ENCODE measurements at places on chromosomes 13 and 19.

DNA sequence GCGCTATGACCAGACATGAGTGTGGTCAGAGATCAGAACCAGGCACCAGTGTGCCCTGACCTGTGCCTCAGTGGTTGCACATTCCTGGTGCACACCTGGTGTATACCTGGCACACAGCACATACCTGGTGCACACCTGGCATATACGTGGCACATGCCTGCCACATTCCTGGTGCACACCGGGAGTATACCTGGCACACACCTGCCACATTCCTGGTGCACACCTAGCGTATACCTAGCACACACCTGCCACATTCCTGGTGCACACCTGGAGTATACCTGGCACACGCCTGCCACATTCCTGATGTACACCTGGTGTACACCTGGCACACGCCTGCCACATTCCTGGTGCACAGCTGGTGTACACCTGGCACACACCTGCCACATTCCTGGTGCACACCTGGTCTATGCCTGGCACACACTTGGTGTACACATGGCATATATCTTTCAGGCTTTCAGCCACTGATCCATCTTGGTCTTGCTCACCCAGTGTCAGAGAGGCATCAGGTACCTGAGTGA lies 61.3 kb upstream of the ADGRL1 start:
- DNase-seq = no peak

DNA sequence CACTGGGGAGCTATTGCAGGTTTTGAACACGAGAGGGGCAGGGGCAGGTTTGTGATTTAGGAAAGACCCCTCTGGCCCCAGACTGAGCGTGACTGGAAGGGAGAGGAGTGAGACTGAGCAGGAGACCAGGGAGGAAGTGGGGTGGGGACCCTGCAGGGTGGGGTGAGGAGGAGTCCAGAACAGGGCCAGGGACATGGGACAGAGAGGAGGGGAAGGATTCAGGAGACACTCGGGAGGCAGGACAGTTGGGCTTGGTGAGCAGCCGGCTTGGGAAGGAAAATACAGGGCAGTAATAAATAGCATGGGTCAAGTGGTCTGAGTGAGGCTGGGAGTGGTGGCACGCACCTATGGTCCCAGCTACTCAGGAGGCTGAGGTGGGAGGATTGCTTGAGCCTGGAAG lies 9.4 kb downstream of the FOSB start:
- no peak for DNase-seq

DNA sequence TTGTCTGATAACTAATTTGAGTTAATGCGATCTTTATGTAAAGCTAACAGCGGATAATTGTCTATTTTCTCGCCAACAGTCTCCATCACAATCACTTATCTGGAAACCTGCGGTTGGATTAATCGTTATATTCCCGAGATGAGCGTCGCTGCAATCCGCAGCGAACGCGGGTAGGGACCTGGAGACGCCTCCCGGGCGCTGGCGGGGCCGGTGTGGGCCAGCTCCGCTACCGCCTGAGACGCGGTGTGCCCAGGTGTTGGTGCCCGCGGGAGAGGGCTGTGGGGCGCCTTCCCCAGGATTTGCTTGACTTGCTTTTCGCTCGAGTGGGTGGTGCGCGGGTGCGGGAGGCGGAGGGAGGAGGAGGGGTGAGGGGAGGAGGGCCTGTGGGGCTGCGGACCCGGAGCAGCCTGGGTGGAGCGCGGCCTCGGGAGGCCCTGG lies 38.3 kb downstream of the SOX1 start:
- DNase-seq = no peak

DNA sequence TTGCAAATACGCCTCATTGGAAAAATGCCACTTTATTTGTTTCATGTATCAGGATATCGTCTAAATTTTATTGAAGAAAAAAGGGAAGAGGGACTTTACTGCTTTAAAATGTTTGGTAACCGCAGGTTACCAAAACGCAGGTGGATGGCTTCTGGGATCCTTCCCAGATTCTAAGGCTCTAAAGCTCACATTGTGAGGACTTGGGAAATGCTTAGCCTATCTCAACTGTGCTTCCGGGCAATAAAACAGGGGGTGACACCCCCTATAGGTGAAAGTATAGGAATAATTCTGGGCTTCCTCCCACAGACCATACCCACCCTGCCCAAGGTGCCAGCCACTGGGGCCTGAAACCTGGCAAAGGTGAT lies 73.2 kb upstream of the IPO5 start:
- no peak for DNase-seq

- DNase-seq = no peak
Measured at GRCh38 chr19:29881386-29881785, 60.7 kb upstream of the URI1 start.

DNA sequence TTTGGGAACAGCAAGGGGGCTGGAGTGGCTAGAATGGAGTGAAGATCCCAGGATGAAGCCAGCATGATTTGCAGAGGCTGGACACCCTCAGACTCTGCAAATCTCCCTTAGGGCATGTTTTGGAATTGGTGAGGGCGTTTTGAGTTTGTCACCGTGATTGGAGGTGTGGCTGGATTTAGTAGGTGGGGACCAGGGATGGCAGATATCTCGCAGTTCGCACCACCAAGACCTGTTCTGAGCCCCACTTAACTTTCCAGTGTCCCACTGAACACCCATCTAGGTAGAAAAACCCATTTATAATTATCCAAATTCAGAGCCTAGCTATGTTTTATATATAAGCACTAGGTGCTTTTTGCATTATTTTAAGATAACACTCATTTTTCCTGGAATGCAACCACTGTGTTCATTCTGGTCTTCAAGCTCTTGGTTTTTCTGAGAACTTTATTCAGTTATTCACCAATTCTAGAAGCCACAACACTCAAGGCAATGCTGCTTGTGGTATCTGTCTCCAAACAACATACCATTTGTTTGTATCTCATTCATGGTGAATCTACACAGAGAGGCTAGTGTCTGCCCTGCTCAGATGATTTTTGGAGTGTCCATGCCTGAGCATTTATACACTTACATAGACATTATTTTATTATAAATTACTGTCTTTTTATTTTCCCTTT lies 3.0 kb upstream of the NANOS2 start:
- DNase-seq = no peak

DNA sequence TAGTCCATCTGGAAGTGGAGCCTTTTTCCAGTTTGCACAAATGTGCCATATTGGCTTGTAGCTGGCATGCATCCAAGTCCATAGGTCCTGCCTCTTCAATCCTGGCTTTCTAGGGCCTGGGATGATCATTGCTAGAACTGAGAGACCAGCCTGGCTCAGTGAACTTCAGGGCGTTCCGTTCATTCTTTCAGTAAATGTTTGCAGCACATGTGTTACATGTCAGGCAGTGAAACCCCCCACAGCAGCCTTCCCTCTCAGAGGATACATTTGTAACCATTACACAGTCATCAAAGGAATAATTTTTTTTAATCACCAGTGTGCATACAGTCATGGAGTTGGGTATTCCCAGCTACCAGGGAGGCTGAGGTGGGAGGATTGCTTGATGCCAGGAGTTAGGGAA lies 9.7 kb downstream of the FUT2 start:
- no peak for DNase-seq

- no peak for DNase-seq
Measured at GRCh38 chr19:50678323-50678722, 29.1 kb downstream of the C19orf81 start.

GRCh38 chr19:16750081-16750480 lies 30.4 kb downstream of the NWD1 start:
- no peak for DNase-seq

DNA sequence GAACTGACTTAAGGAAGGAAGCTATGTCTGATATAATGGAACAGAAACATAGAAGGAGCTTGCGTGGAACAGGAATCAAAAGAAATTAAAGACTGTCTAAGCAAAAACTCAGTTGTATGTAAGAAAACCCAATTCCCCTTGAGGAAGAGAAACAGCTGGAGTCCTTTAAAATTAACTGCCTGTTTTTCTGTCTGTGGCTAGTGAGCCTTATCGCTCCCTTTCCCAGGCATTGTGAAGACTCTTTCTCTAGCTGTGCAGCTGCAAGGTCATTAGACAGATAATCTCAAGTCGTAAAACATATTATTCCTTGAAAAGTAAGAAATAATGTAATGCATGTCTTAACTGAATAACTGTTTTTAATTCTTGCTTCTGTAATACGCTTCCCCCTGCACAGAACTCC lies 39.7 kb upstream of the IGSF23 start:
- no peak for DNase-seq

DNA sequence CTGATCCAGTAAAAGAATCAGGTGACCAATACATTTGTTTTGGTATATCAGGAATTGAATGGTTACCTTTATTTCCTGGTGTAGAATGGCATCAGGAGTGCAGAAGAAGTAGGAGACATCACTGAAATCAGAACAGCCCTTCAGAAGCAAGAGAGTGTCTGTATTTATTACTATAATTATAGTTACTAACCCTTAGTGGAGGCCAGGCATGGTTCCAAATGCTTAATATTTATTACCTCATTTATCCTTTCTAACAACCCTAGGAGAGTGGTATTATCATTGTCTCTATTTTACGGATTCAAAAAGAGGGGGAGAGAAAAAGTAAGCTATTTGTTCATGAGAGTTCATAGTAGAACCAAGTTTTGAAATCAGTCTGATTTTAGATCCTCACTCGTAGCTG lies 1292.9 kb downstream of the PCDH9 start:
- DNase-seq = no peak

DNA sequence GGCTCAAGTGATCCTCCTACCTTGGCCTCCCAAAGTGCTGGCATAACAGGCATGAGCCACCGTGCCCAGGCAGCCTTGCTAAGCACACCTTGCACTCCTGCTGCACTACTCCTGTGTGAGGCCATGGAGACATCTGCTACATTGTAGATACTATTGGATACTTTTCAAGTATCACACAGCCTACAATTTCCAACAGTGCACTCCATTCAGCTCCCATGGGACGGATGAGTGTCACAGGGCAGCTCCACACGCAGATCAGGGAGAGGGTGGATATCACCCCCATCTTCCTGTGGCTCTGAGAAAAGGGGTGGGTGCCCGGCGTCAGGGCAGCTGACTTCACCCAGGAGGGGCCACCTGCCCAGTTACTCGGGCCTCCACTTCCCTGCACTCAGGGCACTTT lies 39.1 kb upstream of the CCNE1 start:
- DNase-seq = no peak

All from activated CD4-positive, alpha-beta T cell treated with anti-CD3 and anti-CD28 coated beads, Interleukin-2, amount 50 U/mL, for 48 hours (primary cell).